ENCODE measurements at places on chromosomes 2 and 18. TPM values are rescaled to one million over a fixed set of nuclear protein-coding genes. Genes with fewer than 3 reads are reported as not detected.

SMARCAL1 gene
- 7.5 TPM for total RNA-seq

CFAP53 gene
- 0.16 TPM for total RNA-seq

- no peak for DNase-seq
Observed at GRCh38 chr2:85303780-85304531, 23.8 kb downstream of the TGOLN2 start.

- no peak for DNase-seq
Observed at GRCh38 chr2:154497019-154497418, 201.5 kb upstream of the KCNJ3 start.

DNA sequence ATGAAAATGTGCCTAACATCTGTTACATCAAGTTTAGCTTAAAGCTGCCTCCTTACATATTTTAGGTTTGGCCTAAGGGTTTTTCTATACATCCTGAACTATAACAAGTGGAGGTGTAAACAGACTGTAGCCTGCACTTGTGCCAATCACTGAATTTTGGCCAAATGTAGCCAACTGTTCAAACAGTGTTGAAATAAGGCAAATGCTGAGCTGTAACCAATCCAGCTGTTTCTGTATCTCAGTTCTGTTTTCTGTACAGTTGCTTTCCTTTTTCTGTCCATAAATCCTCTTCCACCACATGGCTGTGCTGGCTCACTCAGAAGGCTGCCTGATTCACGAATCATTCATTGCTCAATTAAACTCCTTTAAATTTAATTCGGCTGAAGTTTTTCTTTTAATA lies 19.2 kb upstream of the CAPN13 start:
- no peak for DNase-seq
